ENCODE measurements at places on chromosomes 12 and 14.

DNA sequence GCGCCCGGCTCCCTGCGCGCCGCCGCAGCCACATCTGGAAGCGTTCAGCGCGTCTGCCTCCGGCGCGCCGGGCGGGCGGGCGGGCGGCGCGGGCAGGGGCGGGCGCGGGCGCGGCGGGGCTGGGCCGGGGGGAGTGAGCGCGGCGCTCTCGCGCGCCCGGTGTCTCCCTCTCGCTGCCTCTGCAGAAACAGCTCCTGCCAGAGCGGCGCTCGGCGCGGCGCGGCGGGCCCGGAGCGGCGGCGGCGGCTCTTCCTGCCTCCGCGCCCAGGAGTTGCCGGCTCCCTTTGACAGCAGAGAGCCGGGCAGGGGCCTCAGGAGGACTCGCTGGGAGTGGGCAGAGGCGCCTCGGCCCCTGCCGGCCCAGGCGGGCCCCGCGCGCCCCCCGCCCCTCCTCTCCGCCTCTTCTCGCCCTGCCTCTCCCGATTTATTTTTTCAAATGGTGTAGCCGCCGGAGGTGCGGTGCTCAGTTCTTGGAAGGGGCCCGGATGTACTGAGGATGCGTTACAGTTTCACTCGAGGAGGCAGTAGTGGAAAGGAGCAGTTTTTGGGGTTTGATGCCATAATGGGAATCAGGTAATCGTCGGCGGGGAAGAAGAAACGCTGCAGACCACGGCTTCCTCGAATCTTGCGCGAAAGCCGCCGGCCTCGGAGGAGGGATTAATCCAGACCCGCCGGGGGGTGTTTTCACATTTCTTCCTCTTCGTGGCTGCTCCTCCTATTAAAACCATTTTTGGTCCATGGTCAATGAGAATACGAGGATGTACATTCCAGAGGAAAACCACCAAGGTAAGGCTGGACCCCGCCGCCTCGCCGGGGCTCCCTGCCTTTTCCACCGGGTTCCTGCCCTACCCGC is at the start of gene CACNA1C:
CACNA1C (plus strand) TSS at position 162 of the 853 bp plus-strand sequence; CDS start at position 738, 576 bp downstream.
- DNase-seq, result peak; percentile 14

- no peak for DNase-seq
Measured at GRCh38 chr12:109739747-109740693, 26.4 kb downstream of the FAM222A start.

- DNase-seq, result peak; percentile 62
Measured at GRCh38 chr12:76037130-76038103, 5.8 kb upstream of the PHLDA1 start.

GRCh38 chr14:22882529-22883172 is 371 bp upstream of the REM2 start:
- DNase-seq, result peak; percentile 22

GRCh38 chr12:9064201-9064814 is 51.4 kb downstream of the A2M start:
- no peak for DNase-seq

- no peak for DNase-seq
Measured at GRCh38 chr14:90354551-90355298, 23.0 kb upstream of the NRDE2 start.

DNA sequence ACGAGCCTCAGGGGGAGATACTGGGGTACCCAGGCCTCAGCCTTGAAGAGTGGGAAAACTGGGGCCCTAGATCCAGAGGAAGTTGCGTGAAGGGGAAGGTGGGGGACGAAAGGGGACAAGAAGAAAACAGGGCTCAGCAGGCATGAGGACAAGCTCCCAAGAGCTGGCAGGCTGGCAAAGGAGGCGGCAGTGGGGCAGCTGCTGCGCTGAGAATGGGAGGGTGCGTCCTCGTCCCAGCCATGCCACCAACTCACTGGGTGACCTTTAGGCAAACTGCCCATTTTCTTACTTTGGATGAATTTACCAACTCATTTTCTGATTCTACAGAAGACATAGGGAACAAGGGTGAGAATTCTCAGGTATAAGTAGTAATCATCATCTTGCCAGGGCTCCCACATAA is 133.6 kb downstream of the TTC7B start:
- no peak for DNase-seq

GRCh38 chr12:12294215-12295005 is 27.6 kb upstream of the LRP6 start:
- DNase-seq, result no peak

DNA sequence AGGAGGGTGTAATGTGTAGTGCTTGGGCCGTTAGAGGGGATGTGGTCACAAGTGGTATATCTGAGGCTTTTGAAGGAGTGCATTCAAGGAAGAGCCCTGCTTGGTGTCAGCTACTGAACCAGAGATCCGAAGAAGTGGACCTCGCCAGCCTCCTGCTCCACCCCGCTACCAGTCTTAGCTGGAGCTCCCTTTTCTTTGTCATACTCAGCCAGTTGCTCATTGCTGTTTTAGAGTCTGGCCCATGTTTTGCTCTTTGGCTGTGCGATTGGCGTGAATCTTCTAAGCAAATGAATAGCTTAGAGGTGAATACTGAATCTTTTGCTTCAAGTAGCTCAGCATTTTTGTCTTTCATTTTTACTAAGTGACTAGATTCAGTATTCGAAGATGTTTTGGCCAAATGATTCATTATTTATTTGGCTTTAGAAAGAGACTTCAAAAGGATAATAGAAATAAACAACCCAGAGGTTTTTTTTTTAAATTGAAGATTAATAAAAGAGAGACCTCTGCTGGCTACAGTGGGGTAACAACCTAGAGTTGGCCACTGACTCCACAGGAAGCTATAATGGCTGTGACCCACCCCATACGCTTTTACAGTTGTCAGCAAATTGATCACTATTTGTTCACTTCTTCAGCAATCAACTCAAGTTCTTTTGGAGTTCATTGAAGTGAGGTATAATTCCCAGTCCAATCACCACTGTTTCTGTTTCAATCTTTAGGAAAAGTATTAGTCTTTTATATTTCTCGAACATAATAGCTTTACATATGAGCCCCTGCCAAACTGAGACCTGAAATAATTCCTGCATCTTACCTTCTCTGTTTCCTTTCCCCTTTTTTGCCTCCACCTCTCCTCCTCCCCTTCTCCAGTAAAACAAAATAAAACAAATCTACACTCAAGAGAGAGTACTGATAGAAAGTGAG is 19.9 kb downstream of the CDKN1B start:
- DNase-seq, result no peak

DNA sequence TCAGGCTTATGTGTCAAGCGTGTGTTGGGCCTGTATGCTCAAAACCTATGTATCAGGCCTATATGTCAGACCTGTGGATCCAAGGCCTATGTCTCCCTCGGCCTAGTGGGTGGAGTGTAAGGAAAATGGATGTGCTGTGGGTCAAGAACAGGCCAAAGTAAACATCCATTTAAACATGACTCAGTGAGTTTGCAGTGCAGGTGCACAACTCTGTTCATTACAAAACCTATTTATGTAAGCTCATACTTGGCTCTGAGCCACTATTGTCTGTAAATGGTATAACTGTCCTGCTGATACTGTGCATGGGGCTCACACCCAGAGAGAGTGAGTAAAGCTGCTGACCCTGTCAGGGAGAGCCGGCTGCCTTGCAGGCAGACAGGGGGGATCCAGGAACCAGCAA is 249.7 kb upstream of the AVPR1A start:
- peak; percentile 24 for DNase-seq

GRCh38 chr14:91753501-91754128 is 21.7 kb upstream of the CATSPERB start:
- peak; percentile 86 for DNase-seq

- DNase-seq, result no peak
Measured at GRCh38 chr14:102019006-102019540, 54.7 kb downstream of the DYNC1H1 start.

DNA sequence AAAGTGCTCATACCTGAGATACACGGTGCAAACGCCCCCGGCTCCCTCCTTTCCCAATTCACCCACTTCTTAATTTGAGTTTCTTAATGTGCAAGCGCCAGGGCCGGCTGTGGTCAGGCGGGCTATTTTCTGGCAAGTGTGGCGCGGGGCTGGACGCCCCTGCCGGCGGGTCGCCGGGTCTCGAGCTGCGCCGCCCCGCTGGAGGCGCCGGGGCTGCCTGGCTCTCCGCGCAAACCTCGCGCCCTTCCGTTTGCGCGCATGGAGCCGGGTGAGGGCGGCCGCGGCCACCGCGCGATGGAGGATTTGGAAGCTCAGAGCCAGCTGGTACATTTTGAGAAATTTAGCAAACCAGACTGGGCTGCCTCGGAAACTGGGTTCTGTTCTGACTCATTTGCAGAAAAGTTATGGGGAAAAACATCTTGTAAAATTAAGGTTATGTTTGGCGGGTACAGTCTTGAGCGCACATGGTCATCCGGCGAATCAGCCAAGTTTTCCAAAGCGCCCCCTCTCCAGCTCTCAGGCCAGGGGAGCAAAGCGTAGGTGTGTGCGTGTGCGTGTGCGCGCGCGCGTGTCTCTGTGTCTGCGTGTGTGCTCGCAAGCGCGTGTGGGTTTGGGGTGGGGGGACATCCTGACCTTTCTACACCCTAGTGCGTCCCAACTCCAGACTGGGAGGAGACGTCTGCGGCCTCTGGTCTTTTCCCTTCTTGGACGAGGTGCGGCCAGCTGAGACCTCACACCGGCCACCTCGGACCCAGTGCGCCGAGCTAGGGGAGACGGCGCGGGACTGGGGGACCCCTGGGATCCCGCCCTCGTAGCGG is 6.5 kb upstream of the OTX2 start:
- no peak for DNase-seq

DNA sequence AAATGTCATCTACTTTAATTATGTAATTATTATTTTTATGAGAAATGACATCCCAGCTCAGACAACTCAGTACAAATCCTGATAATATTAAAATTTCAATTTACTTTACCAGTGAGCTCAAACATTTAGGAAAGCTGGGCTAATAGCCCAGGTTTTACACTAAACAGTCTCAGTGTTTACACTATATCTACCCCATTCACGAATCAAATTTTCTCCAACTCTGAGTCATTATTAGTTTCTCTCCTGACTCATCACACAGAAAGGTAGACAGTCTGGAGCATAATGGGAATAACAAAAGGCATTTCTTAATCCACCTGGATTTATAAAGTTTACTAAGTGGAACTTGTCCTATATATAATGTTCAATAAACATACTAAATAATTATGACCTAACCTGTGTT is 5.7 kb downstream of the PAWR start:
- no peak for DNase-seq

GRCh38 chr14:64092338-64092737 is 201.8 kb downstream of the ESR2 start:
- no peak for DNase-seq

- DNase-seq, result no peak
Measured at GRCh38 chr12:130457215-130457614, 119.5 kb downstream of the PIWIL1 start.

GRCh38 chr12:124663771-124664366 is 96.5 kb upstream of the NCOR2 start:
- no peak for DNase-seq

DNA sequence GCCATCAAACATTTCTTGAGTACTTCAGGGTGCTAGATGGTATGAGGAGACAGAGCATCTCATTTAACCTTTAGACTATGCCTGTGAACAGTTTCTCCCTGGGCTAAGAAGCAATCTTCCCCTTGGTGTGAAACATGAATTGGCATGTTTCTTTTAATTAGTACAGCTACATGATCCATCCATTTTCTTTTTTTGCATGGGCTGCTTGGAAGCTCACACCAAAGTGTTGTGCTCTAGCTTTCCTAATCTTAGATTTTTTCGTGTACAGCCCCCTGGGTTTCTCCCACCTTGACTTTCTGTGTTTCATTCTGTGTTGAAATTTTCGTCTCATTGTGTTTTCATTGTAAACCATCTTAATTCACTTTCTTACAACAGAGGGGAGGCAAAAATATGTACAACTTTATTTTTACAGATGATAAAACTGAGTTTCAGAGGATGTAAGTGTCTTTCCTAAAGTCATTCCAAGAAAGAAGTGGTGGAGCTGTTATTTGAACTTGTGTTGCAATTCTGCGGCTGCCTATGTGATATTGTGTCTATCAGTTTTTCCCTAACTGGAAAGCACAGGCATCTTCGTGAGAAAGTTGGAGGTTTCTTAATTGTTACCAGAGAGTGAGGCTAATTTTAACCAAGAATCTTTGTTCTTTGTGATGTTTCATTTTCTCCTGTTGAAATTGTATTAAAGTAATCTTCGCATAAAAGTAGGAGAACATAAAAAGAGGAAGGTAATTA is 64.5 kb downstream of the DAAM1 start:
- no peak for DNase-seq

GRCh38 chr12:49388682-49389386 is 21.6 kb downstream of the SPATS2 start:
- DNase-seq, result no peak

GRCh38 chr14:90582166-90582565 is 185.3 kb downstream of the CALM1 start:
- DNase-seq, result no peak

- no peak for DNase-seq
Measured at GRCh38 chr12:18345021-18345735, 83.9 kb downstream of the PIK3C2G start.

DNA sequence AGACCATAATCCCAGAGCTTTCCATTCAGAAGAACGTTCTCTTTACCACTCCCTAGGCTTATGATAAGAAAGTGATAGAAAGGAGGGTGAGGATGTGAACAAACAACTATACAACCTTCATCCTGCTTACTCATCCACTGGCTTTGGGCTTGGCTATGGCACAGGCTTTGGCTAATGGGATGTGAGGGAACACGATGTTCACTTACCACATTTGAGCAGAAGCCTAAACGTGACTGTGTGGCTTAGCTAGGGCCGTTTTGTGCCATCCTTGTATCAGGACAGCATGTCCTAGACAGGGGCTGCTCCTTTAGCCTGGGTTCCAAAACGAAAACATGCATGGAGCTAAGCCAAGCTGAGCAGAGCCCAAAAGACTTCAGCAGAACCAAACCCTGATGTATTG is 118.6 kb upstream of the CCDC175 start:
- DNase-seq, result no peak

DNA sequence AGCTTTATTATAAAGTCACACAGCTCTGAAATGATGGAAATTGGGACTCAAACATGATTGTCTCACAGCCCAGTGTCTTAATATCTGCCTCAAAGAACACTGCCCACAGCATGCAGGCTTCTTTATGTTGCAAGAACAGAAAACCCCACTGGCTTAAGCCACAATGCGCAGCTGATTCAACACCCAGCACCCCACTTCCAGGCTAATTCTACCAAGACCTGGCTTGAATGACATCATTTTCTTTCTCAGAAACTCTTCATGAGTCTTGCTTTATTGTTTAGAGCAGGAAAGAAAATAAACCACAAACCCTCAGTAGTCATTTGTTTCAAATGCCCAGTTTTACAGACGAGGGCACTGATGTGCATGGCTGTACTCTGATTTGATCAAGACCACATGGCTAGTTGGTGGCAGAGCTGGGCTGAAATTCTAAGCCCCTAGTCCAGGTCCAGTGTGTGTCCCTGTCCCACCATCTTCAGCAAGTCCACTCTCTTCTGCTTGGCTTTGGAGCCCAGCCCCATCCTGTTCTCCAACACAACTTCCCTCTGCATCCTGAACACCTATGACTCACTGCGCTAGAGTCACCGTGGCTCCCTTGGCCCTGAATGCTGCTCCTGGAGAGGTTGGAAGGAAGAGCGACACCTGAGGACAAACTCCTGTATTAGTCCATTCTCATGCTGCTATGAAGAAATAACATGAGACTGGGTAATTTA is 50.3 kb upstream of the SRSF5 start:
- no peak for DNase-seq

- no peak for DNase-seq
Measured at GRCh38 chr12:45726603-45727300, 2.8 kb upstream of the ARID2 start.

All from DMS153 (cell line).